Smooth muscle cell of the coronary artery (primary cell): ENCODE measurements at places on chromosomes 16 and 17. TPM values are rescaled to one million over a fixed set of nuclear protein-coding genes. Genes with fewer than 3 reads are reported as not detected.

The PRM3 gene
- total RNA-seq: not detected in 2 replicates

The CORO1A gene
- 0.47 and 1.9 TPM in 2 replicates for total RNA-seq

The C1QTNF8 gene
- total RNA-seq: not detected in 2 replicates

The HOXB1 gene
- not detected in 2 replicates for total RNA-seq

The MRPL27 gene
- total RNA-seq: 63.7 and 77.1 TPM in 2 replicates

The PMFBP1 gene
- 0.15 TPM in 1 of 2 replicates, not detected in the other for total RNA-seq

The TNFRSF17 gene
- 0.12 TPM in 1 of 2 replicates, not detected in the other for total RNA-seq

The ZPBP2 gene
- not detected in 2 replicates for total RNA-seq

The KRT39 gene
- 0.12 TPM in 1 of 2 replicates, not detected in the other for total RNA-seq

The SULT1A1 gene
- 5.0 and 12.9 TPM in 2 replicates for total RNA-seq

The KRTAP4-5 gene
- total RNA-seq: not detected in 2 replicates

The ADAD2 gene
- total RNA-seq: not detected in 2 replicates
